ENCODE measurements at places on chromosomes 1 and 21.

DNA sequence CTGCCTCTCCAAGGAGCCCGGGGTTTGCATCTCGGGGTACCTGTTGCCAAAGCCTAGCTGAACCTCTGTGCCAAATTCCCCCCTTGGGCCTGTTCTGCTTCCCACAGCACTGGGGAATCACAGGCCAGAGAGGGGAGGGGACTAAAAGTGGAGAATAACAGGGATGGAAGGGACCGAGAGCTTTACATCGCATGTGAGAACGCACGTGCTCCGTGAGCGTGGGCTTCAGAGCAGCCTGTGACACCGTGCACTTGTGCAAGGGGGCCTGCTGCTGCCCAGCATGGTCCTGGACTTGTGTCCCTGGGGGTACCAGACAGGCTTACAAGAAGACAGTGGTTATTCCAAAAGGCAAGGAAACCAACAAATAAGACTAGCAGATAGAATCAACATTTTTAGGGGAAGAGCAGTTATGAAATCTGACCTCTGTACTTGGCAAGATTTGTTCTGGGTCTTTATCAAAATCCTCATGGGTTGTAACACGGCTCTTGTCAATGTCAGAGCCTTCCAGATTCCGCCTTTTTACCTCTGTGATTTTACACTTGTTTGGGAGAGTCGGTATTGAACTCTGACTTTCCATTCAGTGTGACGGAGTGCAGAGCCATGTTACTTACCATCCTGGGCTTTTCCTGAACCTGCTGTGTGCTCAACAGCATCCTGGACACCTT, 36.2 kb upstream of the TNFRSF1B start:
- DNase-seq: no peak

DNA sequence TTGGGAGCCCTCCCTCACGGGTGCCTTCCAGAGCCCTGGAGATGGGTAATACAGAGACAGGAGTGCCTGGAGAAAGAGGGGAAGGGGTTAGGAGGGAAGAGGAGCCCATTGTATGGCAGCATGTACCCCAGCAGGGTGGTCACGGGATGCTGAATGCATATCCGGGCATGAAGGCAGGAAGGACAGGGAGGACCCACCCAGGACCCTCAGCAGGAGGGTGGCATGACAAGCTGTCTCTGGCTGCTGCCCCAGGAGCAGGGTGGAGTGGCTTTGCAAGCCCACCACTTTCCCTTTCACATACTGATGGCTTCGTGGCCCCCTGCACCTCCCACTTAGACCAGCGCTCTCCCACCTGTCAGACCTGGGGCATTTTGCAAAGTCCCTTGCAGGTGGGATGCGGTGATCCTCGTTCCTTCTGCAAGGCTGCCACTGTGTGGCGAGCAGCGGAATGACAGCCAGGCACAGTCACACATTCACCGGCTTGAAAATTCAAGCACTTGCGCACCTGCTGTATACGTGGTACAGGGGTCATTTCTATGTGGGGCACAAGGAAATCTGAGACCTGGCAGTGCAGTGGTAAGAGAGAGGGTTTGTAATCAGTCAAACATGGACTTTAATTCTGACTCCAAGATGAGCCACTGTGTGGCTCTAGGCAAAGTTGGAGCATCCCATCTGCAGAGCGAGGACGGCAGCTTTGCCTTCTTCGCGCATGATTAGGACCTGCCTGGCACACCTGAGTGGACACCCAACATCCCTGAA, 53.2 kb upstream of the TMEM51 start:
- peak; percentile 50 for DNase-seq

DNA sequence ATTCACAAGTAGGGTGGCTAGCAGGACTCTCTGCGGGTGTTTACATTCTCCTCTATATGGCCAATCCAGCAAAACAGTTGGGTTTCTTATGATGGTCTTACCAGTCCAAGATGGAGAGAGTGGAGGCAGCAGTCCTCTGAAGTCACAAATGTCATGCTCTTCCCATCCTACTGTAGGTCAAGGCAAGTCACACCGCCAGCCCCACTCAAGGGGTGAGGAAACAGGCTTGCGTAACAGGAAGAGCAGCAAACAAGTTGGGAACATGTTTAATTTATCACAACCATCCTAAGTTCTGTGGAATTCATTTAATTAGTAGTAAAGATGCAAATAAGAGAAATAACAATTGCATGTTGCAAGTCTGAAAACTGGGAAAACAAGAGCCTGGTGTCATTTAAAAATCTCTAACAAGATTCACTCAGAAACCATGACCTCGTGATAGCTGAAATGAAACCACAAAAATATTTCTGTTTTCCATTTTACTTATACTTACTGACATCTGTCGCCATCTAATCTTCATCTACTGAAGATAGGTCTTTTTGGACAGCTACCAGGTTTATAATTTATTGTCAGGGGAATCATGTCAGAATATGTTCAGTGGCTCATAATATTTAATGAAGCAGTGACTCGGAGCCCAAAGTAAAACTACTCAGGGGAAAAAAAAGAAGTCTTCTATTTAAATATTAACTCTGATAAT, 349.1 kb upstream of the FMN2 start:
- DNase-seq: no peak

DNA sequence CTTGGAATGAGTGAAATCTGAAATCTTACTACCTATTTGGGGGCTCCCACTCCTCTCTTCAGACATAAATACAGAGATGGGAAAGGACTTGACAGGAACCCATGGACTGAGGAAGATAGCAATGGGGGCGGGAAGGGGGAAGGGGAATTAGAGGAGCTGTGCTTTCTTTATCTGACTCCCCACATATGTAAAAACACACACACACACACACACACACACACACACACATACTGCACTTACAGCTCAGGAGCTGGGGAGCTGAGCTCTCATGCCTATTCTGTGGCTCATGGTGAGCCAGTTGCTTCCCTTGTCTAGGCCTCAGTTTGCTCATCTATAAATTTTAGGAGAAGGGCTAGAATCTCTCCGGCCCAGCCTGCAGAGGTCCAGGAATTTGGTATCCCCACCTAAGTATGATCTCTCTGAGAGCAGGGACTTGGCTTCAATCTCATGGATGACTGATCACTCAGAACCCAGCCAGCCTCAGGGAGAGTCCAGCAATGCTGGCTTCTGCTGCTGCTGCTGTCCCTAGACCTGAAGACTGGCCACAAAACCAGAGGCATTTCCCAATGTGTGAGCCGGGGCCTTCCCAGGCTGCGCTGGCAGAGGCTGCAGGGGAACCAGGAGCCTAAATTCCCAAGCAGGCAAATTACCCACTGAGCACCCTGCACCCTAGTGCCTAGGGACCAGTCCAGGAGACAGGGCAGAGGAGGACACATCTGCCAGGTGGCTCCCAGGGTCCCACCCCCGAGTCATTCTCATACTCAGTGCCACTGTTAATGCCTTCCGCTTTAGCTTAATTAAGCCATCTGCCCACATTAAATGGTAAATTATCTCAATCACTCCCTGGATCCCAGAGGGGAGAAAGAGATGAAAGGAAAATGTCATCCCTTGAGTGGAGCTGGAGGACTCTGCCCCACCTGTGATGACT, 57.5 kb upstream of the RBM15 start:
- DNase-seq: no peak

DNA sequence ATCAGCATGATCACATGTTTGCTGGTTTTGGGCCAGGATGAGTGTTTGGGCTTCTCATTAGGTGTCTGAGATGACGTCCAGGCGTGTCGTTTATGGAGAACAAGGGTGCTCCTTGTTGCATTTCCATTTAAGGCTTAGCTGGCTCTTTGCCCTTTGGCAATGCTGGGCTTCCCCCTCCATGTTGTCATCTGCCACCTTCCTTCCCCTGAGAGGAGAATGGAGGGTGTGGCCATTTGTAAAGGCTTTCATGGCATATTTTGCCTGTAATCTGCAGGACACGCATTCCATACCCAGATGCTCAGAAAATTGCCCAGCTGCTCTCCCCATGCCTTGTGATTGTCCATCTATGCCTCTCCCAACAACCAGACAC, 27.7 kb downstream of the PKP1 start:
- DNase-seq: no peak

- DNase-seq: no peak
These were observed 70.7 kb downstream of the SPATA46 start for GRCh38 chr1:162305969-162306368.

GRCh38 chr1:25821630-25822091, 1.9 kb downstream of the MTFR1L start:
- no peak for DNase-seq

- DNase-seq: no peak
These were observed 15.8 kb upstream of the CCDC190 start for GRCh38 chr1:162876751-162877150.

GRCh38 chr1:11339346-11340232, 66.6 kb downstream of the UBIAD1 start:
- no peak for DNase-seq

DNA sequence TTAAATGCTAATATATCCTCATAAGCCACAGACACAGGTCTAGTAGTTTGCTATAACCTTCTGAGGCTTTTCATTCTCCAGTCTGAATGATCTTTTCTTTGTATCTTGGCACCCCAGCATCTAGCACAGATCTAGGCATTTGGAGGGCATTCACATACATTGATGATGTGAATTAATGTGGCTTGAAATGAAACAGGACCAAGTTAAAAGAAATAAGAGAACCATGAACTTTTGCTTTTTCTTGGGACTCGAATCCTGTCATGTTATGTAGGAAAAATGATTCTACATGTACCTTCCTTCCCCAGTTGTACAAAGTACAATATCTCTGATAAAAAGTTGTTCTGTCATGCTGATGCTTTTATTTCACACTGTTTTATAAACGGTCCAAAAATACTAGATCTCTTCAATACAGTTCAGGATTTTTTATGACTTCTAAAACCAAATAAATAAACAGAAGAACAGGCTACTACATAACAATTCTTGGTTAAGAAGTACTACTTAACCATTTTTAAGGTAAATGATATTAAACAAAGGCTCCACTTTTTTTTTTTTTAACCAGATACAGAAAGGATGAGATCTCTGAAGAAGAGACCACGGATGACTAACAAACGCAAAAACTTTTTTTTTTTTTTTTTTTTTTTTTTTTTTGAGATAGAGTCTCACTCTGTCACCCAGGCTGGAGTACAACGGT, 3.0 kb downstream of the SORT1 start:
- DNase-seq: no peak

GRCh38 chr1:47190857-47191256, 1.0 kb upstream of the PDZK1IP1 start:
- no peak for DNase-seq
